ENCODE measurements at places on chromosomes 5 and 9. TPM values are rescaled to one million over a fixed set of nuclear protein-coding genes. Genes with fewer than 3 reads are reported as not detected.

PCDHGB7 gene
- 0.04 TPM for polyA plus RNA-seq

WNT8A gene
- polyA plus RNA-seq, result not detected

ZNF454 gene
- polyA plus RNA-seq, result not detected

PELO gene
- 1.8 TPM for polyA plus RNA-seq

SLC9A3 gene
- polyA plus RNA-seq, result 0.36 TPM

MTMR12 gene
- 19.0 TPM for polyA plus RNA-seq

NMUR2 gene
- not detected for polyA plus RNA-seq

Data from CD14-positive monocyte (primary cell).